NCI-H345 (cell line): ENCODE measurements at places on chromosomes 5 and 9.

GRCh38 chr5:124735169-124735858 lies 11.1 kb downstream of the ZNF608 start:
- no peak for DNase-seq

DNA sequence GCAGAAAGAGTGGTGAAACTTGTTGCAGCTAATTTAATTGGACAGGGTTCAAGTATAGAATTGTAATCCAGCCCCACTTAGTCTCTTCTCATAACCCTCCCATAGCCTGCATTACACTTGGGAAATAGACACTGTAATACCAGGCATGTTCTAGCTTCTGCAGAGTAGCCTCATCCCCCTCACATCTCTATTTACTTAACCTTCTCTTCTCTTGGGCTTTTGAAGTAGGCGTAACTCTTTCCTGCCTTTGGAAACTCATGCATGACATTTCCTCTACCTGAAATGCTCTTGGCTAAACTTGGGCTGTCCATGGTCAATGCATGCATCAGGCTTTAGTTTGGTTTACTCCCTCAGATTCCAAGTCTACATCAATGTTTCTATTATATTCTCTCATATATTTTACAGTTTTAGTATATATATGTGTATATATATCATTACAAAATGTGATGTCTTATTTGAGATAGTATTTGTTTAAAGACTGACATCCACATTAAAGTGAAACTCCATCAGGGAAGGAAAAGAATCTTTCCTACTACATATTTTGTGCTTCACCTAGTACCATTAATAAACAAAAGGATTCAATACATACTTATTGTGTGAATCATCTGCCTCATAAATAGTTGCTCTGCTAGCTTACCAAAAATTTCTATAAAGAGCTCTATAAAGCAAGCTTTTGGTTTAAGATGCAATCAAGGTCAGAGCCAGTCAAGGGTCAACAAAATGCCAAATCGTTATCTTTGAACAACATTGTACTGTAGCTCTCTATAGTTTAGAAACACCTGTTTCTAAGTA lies 1158.0 kb downstream of the MAT2B start:
- no peak for DNase-seq

GRCh38 chr9:32442433-32442832 lies 58.0 kb downstream of the ACO1 start:
- DNase-seq: no peak

GRCh38 chr9:110066929-110067716 lies 140.8 kb downstream of the C9orf152 start:
- no peak for DNase-seq

DNA sequence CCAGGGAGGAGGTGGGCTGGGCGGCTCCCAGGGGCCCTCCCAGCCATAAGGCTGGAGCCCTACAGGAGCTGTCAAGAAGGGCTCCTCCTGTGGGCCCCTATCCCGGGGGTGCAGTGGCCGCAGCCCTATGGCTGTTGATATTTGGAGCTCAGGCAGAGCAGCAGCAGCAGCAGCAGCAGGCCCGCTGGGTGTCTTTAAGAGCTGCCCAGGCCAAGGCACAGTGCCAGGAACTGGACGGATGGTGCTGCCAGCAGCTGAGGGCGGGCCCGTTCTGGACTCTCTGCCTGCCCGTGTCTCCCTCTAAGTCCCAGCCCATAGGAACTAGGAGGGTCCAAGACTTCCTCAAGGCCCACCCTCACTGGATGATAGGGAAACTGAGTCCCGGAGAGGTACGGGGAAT lies 3.6 kb downstream of the AK1 start:
- DNase-seq: no peak

DNA sequence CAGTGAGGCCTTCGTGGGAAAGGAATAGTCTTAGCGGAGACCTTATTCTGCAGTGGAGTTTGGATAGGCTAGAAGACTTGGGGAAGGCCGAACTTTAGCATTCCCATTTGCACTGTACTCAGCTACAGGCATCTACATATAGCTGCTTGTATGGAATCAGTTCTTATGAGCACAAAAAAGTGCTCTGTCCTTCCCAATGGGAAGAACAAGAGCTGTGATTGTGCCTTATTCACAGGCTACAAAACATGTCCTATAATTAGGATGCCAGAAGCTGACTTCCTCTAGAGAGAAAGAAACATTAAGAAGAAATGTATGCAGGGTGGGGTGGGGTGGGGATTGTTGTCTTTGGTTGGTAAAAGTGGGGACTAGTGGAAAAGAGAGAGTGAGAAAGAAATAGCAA lies 154.7 kb downstream of the ATP10B start:
- no peak for DNase-seq

DNA sequence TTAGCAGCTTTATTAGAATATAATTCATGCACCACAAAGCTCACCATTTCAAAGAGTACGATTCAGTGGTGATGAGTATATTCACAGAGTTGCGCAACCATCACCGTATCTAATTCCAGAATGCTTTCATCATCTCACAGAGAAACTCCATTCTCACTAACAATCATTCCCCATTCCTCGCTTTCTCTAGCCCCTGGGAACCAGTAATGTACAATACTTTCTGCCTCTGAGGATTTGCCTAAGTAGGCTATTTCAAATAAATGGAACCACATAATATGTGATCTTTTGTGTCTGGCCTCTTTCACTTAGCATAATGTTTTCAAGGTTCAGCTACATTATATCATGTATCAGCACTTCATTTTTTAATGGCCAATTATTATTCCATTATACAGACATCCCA lies 145.1 kb upstream of the ADAMTS16 start:
- no peak for DNase-seq

- DNase-seq: peak; percentile 40
Observed at GRCh38 chr9:34628656-34629490, at the start of gene ARID3C. Gene ARID3C, minus strand, starts transcription at chr9:34629066. Its CDS starts 1,052 bp downstream, at chr9:34628014.
